ENCODE measurements at places on chromosomes 4 and X. TPM values are rescaled to one million over a fixed set of nuclear protein-coding genes. Genes with fewer than 3 reads are reported as not detected.

The TLR3 gene
- total RNA-seq, result 8.1 TPM

The PRDM8 gene
- total RNA-seq, result 8.8 TPM

The SPINK2 gene
- not detected for total RNA-seq

The SHISA3 gene
- total RNA-seq, result 0.33 TPM

All from fibroblast of lung (primary cell).